ENCODE measurements at places on chromosomes 5 and 9.

GRCh38 chr9:21998026-21998425, 3.4 kb downstream of the CDKN2B-AS1 start:
- no peak for DNase-seq

- no peak for DNase-seq
Measured at GRCh38 chr5:173763410-173763809, 124.7 kb upstream of the CPEB4 start.

DNA sequence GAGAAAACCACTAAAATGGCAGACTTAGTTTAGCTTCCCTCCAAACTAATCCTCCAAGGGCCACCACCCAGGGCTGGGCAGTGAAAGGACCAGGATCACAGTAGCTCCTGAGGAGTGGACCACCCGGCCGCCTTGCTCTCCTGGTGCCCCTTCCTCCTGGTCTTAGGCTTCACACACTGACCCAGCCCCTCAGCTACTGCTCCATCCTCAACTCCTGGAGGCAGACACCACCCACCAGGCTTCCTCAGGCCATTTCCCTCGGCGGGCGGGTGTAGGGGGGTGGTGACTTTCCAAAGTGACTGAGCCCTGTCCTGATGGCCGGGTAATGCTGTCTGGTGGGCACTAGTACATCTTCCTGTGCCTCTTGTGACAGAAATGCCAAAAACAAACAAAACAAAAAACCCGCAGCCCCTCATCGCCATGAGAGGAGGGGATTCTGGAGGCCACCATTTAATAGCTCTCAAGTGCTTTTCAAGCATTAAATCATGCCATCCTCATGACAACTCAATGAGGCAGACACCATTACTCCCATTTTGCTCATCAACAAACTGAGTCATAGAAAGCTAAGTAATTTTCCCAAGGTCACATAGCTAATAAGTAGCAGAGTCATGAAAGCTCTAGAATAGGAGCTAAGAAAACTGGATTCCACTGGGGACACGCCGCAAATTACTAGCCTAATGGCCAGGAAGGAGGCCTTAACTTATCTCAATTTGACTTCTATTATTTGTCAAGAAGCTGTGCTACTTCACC, 91.3 kb upstream of the LRRTM2 start:
- no peak for DNase-seq

DNA sequence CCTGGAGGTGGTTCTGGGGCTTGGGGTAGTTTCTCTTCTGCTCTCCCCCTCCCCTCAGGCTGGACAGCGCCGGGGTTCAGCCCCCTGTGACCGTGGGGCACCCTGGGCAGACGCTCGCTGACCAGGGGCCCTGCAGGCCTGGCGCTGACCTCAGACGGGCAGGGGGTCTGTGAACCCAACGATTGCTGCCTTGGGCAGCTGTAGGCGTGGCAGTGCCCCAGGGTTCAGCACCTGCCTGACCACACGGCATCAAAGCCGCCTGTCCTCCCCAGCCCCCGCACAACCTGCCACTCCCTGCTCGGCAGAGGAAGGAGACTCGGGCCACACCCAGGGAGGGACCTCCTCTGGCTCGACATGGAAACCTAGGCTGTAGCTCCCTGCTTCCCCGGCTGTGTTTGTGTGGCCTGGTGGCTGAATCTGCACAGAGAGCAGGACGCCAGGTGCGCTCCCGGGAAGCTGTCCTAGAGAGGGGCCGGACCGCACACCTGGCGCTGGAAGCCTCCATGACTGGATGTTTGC, 12.2 kb downstream of the LCN12 start:
- DNase-seq: no peak

DNA sequence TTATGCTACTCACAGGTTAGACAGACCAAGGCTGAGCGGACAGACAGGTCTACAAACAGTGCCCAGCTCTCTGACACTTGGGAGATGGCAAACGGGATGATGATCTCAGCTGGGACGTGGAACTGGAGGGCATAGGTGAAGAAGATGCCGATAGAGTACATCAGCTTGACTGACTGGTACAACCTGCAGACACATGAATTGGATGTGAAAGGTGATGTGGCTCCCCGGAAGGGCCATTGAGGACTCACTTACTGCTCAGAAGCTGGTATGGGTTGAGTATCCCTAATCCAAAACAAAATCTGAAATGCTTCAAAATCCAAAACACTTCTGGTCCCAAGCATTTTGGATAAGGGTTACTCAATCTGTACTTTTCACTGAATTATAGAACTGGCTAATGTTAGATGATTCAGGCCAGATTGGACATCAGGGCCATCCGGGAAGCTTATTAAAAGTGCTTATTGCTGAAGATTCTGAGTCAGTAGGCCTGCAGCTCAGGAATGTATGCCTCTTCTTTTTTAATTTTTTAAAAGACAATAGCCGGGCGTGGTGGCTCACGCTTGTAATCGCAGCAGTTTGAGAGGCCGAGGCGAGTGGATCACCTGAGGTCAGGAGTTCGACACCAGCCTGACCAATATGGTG, 22.4 kb downstream of the SLC36A3 start:
- DNase-seq: no peak

GRCh38 chr5:176536132-176536901, 885 bp downstream of the RNF44 start:
- peak; percentile 73 for DNase-seq

DNA sequence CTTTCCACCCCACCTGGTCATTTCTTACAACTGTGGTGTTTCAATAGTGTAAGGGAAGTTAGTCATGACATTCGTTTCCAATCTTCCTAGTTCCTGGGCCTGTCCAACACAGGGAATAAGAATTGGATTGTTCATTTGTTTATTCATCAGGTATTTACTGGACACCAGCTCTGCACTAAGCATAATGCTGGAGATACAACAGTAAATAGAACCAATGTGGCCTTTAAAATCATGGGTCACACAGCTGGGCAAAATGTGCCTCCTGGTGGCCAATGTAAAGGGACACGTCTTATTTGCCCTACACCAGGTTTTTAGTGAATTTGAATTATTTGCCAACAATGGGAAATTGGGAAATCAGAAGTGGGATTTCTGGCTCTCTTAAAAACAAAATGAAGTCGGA, 10.4 kb downstream of the ABLIM3 start:
- no peak for DNase-seq

GRCh38 chr5:180013678-180014077, 57.9 kb downstream of the RNF130 start:
- DNase-seq: no peak

DNA sequence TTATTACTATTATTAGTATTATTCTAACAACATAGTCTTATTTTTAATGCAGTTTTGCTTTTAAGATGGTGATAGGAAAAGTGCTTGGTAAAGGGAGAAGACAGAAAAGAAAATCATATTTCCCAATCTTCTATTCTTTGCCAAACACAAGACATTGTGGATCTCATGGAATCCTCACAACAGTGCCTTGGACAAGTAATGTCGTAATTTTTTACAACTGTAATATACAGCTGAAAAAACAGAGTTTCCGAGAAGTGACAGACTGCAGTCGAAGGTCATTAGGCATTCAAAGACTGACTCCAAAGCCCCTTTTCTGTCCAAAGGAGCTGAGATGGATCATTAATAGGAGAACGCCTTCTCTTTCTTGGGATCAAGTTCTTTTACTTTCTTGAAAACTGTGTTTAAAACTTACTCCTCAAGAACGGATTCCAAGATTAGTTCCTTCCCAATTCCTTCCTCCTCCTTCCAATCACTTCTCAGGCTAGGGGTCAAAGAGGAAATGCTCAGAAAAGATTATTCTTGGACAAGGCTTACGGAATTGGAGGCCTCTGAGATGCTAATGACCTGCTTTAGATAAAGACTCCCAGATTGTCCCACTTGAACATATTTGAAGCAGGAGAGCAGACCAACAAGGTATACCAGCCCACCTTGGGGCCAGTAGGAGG, 24.3 kb upstream of the TRIM32 start:
- DNase-seq: no peak

GRCh38 chr5:6188344-6188743, 190.0 kb downstream of the MED10 start:
- no peak for DNase-seq

DNA sequence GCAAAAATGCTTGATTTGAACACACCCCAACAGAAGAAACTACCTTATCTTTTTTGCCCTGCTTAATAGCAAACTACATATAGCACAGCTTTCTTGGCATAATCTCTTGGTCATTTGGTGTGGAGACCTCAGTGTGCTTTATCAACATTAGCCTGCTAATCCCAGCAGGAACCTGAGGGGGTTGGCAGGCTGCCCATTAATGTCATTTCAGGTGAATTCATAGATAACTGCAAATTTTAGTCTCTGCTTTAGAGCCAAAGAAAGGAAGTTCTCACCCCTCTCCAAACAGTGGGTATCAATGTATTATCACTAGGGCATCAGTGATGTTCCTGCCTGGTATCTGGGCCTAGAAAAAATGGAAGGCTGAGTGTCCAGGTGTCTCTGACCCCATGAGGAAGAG, 489.0 kb downstream of the NTRK2 start:
- no peak for DNase-seq

DNA sequence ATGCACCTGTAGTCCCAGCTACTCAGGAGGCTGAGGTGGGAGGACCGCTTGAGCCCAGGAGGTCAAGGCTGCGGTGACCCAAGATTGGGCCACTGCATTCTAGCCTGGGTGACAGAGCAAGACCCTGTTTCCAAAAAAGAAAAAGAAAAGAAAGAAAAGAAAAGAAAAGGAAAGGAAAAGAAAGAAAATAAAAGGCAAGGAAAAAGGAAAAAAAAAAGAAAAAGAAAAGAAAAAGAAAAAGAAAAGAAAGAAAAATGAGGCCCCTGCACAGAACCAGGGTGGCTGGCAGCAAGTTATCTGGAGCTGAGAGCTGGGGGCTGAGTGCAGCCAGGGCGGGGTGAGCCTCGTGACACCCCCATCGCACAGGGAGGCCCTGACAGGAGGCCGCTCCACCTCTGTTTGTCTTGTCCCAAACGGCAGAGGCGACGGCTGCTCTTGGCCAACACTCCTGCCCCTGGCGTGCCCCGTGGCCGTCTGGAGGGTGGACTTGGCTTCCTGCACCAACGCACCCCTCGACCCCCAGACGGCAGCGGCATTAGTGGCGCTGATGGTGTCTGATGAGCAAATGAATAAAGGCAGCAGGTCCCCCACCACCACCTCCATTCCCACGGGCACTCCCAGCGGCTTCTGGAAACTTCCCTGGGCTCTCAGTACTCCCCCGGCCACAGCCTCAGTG, 16.7 kb downstream of the EXD3 start:
- no peak for DNase-seq

GRCh38 chr9:34375901-34376595, 650 bp downstream of the MYORG start:
- DNase-seq: no peak

DNA sequence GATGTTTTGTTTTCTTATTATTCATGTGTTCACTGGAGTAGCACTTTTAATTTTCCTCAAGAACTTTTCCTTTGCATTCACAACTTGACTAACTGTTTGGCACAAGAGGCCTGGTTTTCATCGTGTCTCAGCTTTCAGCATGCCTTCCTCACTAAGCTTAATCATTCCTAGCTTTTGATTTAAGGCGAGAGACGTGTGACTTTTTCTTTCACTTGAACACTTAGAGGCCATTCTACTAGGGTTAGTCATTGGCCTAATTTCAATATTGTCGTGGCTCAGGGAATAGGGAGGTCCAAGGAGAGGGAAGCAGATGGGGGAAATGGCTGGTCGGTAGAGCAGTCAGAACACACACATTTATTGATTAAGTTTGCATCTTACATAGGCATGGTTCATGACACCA, 94.0 kb downstream of the ZNF462 start:
- DNase-seq: no peak

GRCh38 chr9:134626069-134626423, 15.6 kb upstream of the COL5A1 start:
- DNase-seq: no peak

DNA sequence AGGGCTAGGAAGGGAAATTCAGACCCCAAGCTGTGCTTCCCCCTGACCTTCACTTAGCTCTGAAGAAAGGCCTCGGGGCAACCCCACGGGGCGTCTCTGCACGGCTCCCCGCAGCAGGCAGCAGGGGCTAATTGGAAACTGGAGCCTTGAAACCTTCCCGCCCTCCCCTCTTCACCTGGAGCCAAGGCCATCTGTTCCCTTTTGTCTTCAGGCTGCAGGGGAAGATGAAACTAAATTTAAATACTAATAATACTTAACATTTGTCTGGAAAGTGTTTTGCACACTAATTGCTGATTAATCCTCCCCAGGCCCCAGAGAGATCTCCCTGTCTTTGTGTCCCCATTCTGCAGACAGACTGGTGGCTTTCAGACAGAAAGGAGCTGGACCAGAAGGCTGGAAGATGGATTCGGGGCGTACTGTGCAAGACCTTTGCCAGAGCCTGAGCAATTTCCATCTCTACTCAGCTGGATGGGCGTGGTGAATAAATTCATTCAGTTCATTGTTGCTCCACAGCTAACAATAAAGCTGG, 34.1 kb upstream of the CPLX2 start:
- no peak for DNase-seq

GRCh38 chr5:131229623-131230022, 34.2 kb upstream of the CDC42SE2 start:
- no peak for DNase-seq

DNA sequence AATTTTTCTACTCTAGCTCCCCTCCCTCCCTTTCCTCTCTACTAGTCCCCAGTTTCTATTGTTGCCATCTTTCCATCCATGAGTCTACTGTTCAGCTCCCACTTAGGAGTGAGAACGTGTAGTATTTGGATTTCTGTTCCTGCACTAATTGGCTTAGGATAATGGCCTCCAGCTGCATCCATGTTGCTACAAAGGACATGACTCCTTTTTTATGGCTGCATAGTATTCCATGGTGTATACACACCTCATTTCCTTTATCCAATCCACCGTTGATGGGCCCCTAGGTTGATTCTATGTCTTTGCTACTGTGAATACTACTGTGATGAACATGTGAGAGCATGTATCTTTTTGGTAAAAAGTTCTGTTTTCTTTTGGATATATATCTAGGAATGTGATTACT, 138.9 kb upstream of the MSX2 start:
- DNase-seq: no peak

- no peak for DNase-seq
Measured at GRCh38 chr5:137778772-137779564, 24.8 kb upstream of the HNRNPA0 start.

DNA sequence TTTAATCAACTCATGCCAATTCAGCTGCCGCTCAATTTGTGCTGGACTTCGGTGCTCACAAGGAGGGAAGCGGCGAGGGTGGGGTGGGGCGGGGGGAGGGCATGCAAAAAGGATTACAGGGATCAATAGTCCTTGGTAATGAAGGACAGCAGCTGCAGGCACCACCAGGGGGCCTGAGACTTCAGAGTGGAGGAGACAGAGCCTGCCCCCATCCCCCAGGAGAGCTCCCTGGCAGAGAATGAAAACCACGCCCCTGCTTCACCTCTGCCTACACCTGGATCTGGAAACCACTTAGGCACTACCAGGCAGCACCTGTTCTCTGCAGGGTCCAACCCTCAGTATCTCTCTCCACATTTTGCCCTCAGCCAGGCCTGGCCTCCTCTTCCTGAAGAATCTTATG, 155.6 kb downstream of the TRIM32 start:
- no peak for DNase-seq

Measured in activated CD8-positive, alpha-beta memory T cell treated with anti-CD3 and anti-CD28 coated beads for 1 hour (primary cell).